Inflammatory macrophage treated with lipopolysaccharide for 4 hours (primary cell): ENCODE measurements at places on chromosomes 12 and 14.

DNA sequence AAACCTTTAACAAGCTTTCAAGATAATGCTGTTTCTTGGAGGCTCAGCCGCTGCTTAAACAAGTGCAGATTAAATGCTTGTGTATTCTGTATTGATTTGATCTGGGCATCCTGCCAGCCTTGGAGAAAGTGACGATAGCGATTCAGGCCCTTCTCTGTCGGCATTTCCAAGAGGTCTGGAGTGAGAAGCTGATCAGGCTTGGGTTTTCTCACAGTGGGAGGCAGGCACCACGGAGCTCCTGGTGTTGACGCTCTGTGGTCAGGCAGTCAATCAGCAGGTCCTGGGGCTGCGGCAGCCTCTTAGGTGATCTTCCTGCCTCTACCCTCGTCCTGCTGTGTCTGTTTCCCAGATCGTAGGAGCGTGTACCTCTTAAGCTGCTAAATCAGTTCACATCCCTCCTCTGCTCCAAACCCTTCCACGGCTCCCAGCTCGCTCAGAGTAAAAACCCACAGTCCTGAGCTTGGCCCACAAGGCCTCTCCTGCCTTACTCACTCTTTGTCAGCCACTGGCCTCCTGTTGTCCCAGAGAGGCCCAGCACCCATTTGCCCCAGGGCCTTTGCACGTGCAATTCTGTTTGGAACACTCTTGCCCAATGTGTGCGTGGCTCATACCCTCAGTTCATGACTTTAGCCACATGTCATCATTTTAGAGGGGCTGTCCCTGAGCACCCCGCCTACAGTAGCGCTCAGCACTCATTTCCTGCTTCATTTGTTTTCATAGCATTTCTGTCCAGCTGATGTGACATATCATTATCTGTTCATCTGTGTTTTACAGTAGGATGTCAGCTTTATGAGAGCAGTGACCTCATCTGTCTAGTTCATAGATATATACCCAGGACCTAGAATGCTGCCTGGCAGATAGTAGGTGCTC, 155.4 kb downstream of the AACS start:
- peak; percentile 15 for DNase-seq

DNA sequence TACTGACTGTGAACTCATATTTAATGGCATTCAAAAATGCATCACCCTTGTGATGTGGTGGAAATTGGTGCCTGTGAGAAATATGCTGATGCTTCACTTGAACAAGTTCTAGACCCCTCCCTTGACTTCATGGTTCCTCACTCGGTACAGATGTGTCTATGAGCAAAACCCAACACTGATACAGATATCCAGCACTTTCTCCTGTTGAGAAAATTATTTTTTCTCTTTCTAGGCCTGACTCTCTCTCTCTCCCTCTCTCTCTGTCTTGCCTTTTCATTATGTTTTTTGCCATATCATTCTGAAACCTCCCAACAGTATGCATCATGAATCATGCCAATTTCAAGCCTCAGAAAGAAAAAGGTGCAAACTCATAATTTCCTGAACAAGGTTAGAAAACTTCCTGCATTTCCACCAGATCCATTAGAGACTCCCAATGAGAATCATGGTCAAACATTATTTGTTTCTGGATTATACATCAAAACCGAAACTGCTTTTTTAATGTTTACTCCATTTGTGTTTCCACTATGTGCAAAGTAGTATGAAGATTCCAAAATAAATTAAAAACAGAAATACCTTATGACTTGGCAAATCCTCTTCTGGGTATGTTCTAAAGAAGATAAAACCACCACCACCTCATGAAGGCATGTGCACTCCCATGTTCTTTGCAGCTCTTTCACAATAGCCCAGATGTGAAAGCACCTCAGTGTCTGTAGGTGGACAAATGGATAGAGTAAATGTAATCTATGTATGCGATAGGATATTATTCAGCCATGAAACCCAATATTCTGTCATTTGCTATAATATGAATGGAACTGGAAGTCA, 543.6 kb downstream of the TMEM121 start:
- no peak for DNase-seq

GRCh38 chr12:96045566-96045965, 10.2 kb upstream of the LTA4H start:
- peak; percentile 81 for DNase-seq

DNA sequence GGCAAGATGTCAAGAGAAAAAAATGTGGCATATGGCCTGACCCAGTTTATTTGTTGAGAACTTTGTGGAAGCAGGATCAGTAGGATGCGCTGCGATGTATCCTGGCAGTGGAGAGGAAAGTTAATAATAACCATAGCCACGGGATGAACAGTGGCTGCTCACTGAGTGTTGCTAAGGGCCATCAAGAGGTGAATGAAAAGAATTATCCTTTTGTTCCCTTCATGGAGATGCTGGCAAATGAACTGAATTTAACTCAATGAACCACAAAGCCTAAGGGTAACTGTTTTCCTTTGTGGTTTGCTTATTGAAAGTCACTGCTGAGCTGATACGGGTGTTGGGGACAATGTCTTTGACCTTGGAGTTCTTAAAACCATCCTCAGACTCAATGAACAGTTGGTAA, 476.5 kb downstream of the APAF1 start:
- DNase-seq: no peak

DNA sequence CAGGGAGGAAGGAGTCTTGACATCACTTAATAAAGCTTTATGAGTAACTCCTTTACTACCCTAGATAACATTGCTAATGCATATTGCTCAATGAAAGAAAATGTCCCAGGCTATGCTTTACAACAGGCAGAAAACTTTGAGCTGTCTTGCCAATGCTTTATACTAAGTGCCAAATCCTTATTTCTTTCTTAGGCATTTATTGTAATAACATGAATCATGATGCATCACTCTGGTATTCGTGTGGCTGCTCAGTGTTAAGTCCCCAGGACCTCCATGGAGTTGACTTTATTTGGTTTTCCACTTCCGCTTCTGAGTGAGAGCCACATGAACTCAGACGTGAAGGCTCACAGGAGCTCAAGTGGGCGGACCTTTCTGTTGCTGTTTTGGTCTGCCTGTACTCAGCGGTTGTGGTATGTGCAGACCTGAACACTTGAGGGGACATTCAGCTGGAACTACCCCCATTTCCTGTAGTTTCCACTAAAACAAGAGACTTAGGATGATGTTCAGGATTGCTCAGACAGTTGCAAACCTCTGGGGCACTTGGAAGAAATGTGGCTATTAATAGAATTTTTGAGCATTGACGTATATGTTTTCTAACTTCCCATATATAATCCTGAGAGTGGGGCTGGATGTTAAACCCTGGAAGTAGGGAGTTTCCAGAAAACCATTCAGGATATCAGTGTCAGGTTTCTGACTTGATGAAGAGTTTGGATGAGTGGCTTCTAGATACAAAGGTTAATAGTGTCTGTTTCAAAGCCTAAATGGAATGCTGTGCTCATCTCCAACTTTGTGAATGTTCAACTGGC, 258.6 kb downstream of the MSRB3 start:
- DNase-seq: no peak

GRCh38 chr14:50631408-50631821, 36.7 kb downstream of the SAV1 start:
- no peak for DNase-seq

GRCh38 chr14:65465584-65465983, 53.1 kb downstream of the FUT8 start:
- DNase-seq: no peak

GRCh38 chr12:3520711-3521110, 29.7 kb downstream of the PRMT8 start:
- no peak for DNase-seq

DNA sequence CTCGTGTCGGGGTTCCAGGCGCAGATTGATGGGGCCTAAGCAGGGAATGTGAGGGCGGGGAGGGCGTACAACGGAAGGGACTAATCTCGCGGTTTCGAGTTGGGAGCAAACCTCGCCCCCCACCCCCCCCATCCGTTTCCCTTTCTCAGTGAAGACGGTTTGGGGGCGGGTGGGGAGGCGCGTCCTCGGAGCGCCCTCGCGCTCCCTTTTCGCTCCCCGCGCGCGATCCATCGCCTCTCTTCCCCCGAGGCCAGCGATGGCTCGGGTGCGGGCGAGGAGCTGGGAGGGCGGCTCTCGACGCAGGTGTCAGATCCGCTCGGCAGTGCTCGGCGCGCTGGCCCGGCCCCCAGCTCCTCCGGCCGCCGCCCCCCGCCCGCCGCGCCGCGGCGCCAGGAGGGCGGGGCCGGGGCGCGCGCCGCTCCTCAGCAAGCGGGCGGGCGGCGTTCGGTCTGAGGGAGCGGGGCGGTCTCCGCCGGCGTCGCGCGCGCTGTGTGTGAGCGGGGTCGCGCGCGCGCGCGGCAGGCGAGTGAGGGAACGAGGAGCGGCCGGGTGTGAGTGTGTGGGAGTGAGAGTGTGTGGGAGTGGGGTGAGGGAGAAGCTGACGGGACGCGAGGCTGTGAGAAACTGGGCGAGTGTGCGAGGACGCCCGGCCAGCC, at the start of gene RIMKLB:
Gene RIMKLB (plus strand): TSS at position 516 of the 656 bp plus-strand sequence. CDS start 15,876 bp downstream, outside the sequence.
- DNase-seq: peak; percentile 77

DNA sequence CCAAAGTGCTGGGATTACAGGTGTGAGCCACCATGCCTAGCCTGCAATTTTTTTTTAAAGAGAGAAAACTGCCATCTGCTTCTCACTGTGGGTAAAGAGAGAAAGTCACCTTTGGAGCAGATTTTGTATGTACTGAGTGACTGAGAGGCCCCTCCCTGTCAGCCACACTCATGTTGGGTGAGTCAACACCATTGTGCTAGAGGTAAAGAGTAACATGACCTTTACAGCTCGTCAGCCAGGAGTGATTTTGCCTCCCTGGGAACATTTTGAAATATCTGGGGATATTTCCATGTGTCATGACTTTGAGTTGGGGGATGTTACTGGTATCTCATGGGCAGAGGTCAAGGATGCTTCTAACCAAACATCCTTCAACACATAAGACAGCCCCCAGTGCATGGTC, 115.2 kb downstream of the KSR2 start:
- no peak for DNase-seq

DNA sequence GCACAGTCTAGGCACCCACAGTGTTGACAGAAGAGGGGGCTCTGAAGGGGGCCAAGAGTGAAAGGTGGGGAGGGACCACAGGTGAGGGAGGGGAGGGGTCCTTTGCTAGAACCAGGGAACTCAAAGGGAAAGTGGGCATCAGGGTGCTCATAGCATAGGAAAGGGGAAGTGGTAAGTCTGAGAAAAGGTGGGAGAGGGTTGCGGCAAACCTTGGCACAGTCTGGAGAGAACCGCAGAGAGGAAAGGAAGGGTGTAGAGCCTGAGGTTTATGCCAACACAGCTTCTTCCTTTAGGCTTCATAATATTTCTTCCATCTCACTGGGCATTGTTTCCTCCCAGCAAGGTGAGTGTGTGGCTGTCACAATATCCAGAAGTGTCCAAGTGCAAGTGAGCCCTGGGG, 11.5 kb upstream of the PLEK2 start:
- DNase-seq: peak; percentile 37

GRCh38 chr14:94008234-94008633, 11.1 kb downstream of the CCDC197 start:
- no peak for DNase-seq

DNA sequence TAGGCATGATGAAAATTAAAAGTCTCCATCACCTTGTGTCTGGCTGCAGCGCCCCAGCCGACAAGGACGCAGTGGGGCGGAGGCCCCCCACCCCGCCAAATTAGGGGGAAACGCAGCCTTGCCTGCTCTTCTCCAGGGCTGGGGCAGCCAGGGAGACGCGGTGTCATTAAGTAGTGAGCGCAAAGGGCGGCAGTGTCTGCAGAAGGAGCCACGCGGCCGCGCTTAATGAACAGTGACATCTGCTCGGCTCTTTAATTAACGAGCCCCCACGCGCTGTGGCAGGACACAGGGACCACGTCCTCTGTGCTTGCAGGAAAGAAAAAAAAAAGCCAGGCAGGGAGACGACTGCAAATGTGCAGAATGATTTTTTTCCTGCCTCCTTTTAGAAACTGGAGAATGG, 93.4 kb upstream of the NCOR2 start:
- DNase-seq: no peak

GRCh38 chr14:96925422-96925821, 128.2 kb downstream of the VRK1 start:
- DNase-seq: no peak

DNA sequence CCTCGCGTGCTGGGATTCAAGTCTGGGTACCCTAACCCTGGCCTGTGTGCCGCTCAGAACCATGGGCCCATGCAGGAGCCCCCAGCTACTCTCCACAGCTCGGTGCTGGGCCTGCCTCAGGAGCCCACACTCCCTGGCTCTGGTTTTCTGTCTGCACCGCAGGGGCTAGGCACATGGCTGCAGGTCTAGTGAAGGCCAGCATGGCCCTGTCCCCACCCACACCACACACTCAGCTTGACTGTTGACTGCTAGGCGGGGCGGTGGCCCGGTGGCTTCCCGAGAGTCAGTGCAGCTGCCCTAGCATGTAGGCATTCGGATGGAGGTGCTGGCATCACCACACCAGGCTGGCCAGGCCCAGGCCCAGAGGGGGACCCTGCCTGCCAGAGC, 7.9 kb downstream of the INF2 start:
- DNase-seq: no peak

DNA sequence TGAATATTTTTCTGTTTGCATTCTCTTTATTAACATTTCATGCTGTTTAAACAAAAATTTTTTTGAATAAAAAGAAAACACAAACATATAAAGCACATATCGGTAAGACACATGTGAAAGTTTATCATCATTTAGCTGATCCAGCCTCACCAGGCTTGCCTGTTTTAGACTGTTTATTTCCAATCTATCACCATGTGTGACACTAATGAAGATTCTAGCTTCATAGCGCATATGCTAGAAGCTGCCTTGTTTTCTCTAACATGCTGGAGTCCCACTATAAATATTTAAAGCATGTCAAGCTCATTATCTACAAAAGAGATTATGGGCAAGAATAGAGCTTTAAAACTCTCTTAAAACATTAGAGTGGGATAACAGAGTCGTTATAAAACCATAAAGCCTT, 25.4 kb upstream of the ADAMTS20 start:
- no peak for DNase-seq

GRCh38 chr12:8890313-8891085, 23.8 kb upstream of the PHC1 start:
- DNase-seq: peak; percentile 71
